Foreskin keratinocyte (primary cell): ENCODE measurements at places on chromosomes 5 and 9. TPM values are rescaled to one million over a fixed set of nuclear protein-coding genes. Genes with fewer than 3 reads are reported as not detected.

C8G gene
- 0.25 and 0.65 TPM in 2 replicates for total RNA-seq

CCL28 gene
- 1.9 and 2.5 TPM in 2 replicates for total RNA-seq

HOMER1 gene
- 13.0 and 17.4 TPM in 2 replicates for total RNA-seq

NAIP gene
- total RNA-seq, result 1.2 and 1.9 TPM in 2 replicates

ADAMTS6 gene
- total RNA-seq, result 19.6 and 23.2 TPM in 2 replicates

DNA sequence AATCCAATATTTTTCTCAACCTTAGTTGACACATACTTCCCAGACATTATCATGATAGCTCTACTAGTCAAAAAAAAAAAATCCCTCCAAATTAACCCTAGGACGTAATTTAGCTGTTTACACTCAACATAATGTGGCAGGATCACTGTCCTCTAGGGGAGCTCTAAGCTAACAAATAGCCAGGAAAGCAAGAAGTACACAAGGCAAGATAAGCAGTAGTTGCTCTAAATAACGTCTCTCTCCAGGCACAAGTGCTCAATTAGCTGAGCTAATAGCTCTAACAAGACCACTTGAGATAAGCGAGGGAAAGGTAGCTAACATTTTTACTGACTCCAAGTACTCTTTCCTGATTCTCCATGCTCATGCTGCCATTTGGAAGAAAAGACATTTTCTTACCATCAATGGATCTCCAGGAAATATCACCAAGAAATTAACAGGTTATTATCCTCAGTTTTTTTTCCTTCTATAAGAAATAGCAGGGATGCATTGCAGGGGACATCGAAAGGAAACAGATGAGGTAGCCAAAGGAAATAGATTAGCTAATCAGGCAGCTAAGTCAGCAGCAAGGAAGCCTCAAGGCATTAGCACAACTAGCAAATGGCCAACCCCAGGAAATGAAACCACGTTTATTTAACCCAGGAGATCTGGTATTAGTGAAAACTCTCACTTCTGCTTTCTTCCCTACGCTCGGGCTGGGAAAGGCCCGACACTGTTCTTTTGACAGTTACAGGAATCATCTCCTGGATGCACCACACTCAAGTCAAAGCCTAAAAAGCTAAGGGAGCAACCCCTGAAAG is 614.1 kb downstream of the PTPRD start:
- DNase-seq, result peak; percentile 11

DNA sequence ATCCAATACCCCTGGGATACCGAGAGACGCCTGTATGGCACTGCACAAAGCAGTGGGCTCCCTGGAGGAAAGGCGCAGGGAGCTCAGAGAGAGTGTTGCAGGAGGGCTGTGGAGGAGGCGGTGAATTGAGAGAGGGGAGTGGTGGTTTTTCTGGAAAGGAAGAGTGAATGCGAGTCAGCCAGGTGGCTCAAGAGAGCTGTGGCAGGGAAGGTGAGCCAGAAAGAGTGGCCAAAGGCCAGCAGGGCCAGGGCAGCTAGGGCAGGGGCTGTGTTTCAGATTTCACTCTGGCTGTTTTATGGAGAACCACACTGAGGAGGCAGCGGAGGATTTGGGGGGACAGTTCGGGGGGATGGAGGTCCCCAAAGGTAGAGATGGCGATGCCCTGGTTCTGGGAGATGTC is 13.0 kb upstream of the DAB2IP start:
- DNase-seq, result no peak

DNA sequence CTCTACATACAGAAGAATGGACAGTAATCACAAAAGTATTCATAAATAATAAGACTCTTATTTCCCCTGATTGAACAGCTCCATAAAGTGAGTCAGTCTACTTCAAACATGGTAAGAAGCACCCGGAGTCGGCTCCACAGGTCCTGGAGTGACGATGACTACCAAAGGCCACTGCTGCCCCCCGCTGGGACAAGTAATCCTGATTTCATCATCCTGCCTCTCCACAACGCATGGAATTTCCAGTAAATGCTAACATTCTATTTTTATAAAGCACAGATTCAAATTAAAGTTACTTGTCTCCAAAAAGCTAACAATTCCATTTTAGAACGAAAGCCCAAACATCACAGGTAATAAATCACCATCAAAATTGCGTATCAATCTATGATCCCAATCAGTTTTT is 16.2 kb downstream of the ATPSCKMT start:
- no peak for DNase-seq

DNA sequence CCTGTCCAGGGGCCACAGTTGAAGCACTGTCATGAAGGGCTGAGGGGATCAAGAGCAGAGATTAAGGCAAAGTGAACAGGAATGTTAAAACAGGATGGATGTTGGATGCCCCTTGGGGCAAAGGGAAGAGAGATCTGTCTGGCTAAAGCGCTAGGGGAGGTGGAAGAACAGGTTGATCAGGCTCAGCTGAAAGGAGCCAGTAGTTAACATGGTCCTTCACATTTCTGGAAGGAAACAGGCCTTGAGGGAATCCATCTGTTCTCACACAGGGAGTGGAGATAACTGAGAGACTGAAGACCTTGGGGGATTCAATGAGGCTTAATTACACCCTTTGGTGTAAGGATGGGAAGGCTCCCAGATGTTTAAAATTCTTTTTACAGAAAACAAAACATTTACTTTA is 5.8 kb downstream of the HAPLN1 start:
- no peak for DNase-seq

DNA sequence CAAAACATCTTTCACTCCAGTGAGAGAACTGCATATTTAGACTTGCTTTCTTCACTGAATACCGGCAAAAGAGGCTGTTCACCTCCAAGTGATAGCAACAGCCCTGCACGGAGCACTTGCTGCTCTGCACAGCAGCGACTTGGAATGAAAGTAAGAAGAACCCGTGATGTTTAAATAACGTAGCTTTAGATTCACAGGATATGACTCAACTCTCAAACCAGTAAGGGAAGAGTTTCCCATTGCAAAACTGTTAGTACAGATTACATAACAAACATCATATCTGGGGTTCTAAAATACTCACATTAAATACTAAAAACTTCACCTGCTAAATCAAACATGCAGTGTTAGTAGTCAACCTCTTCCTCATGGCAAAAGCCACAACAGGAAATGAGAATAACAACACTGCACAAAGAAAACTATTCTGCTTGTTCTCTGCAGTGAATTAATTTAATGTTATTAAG is 203.4 kb downstream of the MCTP1 start:
- DNase-seq, result peak; percentile 72

DNA sequence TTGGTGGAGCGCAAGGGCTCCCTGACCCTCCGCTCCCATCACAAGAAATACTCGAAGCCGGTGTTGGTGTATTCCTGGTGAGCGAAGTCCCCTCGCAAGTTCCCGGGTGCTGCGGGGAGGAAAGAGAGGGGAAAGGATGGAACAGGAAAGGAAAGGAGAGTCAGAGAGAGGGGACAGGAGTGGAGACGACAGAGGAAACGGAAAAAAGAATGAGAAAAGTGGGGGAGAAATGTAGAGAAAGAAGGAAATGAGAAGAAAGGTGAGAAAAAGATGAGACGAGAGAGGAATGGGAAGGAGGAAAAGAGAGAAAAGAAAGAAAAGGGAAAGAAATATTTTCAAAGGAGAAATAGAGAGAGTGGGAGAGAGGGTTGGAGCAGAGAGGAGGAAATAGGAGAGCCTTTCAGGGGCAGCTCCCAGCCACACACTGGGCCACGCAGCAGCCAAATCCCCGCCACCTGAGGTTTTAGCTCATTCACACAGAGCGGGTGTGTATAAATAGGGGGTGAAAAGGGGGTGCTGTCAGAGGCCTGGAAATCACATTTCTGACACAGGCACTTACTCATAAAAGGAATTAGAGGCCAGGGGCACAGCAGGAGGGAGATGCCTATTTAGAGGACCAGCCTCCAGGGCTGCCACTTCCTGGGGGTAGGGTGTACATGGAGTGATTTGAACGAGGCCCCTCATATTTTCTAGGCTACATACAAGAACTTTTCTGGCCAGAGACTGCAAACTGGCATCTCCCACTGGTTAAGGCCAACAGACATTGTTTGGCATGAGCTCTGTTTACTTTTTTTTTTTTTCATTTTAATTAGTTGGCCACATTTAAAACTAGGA is 555 bp downstream of the CFAP95 start:
- no peak for DNase-seq

GRCh38 chr5:14231156-14231555 is 88.0 kb downstream of the TRIO start:
- no peak for DNase-seq

GRCh38 chr5:126826619-126827215 is 49.8 kb downstream of the LMNB1 start:
- DNase-seq, result peak; percentile 32

DNA sequence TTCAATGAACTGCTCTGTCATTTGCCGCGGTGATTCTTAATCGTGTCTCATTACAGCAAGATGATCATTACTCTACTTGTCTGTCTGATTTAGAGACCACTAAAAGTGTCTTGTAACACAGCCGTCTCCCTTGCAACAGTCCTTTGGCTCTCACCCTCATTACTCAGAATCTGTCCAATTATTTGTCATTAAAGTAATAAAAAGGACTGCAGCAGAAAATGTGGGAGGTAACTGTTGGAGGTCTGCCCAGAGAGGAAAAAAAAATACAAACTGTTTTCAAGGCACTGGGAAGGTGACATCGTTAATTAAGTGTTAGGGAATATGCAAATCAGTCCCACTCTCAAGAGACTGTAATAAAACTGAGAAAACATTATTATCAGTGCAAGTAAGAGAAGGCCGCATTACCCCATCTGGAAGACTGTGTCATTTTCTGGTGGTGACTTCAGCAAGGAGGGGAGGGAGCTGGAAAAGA is 281.0 kb downstream of the RASEF start:
- no peak for DNase-seq

- DNase-seq, result no peak
These were observed 467 bp downstream of the C9orf78 start for GRCh38 chr9:129834489-129835127.

DNA sequence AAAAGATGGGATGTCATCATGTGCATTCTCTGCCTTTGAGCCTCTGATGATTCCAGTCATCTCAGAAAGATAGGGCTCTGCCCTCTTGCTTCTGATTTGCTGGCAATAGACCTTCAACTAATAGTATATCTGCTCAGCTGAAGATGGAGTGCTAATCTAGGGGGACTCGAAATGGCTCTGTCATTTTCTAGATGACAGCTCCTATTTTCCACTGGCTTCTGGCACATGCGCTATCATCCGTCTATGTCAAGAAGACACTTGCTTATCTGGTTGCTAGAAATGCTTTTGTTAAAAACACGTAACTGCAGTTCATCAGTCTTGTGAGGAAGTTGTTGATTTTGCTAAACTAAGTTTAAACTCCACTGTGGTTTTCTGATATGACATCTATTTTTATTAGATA is 265.5 kb upstream of the ZNF608 start:
- DNase-seq, result no peak

DNA sequence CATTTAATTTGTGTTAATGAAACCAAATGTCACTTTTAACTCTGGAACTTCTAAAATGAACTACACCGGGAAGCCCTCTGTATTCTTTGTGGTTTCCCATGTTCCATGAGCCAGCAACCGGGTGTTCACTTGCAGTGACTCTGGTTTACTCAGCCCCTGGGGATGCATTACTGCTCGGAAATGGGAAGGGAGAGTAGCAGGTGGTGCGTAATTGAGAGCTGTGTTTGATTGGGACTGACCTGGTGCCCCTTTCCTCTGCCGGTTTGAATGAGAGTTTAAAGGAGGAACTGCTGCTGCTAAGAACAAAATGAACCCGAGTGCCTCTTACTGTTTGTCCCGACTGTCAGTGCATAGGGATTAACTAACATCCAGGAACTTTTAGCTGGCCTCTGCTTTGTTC is 100.1 kb upstream of the DHFR start:
- no peak for DNase-seq
